ENCODE measurements at places on chromosomes 11 and 22.

GRCh38 chr11:126225295-126225665 lies 13.7 kb downstream of the FAM118B start:
- no peak for DNase-seq

- DNase-seq: no peak
Measured at GRCh38 chr11:71462726-71463125, 9.7 kb downstream of the NADSYN1 start.

DNA sequence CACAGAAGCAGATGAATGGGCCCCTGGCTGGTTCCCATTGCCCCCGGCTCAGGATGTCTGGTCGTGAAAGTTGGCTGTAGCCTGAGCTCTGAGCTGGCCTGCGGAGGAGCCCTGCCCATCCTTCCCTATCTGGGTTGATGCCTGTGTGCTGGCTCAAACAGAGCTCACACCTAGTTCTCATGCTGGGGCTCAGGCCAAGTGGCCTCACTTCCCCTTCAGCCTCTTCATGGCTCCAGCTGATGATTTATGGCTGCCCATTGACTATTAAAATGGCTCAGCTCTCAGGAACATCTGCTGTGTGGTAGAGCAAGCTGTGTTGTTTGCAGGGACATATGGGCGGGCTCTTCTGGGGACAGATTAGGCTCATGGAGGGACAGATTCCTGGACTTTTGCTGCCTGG lies 64.7 kb downstream of the ADAMTS15 start:
- no peak for DNase-seq

DNA sequence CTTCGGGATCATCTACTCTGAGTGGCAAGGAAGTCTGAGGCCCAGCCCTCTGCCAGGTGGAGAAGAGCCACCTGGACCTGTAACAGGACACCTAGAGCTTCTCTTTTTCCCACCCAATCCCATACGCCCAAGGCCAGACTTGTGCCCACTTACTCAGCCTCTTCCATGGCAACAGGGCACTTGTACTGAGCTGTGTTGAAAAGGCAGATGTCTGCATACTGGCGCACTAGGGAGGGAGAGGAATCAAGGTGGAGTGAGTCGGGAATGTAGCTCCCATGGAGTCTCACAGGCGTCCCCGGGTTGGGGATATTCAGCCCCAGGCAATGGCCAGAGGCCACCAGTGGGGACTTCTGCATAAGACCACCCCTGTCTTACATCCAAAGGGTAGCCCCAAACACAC lies 36.1 kb downstream of the TPBGL start:
- no peak for DNase-seq

GRCh38 chr22:46007848-46008261 lies 30.9 kb upstream of the WNT7B start:
- DNase-seq: no peak

DNA sequence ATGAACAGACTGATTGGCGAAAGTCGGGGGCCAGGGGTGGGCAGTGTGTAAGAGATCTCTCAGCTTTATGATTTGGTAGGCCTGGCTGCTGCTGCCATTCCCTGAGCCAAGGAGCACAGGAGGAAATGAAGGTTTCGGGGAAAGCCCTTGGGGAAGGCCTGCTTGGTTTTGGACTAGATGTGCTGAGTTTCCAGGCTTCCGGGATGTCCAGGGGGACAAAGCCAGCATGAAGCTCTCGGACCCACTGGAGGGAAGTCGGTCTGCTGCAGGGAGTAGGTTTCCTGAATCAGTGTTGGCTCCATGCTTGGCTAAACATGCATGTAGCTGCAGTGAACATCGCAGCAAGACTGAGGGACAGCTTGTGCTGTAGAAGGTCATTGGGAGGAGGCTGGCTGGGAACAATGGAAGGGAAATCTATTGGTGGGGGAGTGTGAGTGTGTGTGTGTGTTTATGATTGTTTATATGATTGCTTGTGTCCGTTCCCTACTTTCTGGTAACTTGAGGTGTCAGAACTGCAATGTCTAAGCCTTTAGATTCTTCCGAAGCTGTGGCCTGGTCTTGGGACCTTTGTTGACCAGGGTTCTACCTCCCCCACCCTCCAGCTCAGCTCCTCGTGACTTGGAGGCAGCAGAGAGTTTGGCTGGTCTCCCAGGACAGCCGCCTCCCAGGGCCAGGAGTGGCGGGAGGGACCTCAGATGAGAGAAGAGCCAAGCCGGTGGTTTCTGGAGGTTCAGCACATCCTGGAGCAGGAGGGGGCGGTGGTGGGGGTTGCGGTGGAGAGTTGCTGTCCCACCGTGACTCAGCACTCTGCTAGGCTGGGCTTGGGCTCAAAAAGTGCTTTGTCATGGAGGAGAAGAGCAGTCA lies 4.0 kb upstream of the FTH1 start:
- no peak for DNase-seq

DNA sequence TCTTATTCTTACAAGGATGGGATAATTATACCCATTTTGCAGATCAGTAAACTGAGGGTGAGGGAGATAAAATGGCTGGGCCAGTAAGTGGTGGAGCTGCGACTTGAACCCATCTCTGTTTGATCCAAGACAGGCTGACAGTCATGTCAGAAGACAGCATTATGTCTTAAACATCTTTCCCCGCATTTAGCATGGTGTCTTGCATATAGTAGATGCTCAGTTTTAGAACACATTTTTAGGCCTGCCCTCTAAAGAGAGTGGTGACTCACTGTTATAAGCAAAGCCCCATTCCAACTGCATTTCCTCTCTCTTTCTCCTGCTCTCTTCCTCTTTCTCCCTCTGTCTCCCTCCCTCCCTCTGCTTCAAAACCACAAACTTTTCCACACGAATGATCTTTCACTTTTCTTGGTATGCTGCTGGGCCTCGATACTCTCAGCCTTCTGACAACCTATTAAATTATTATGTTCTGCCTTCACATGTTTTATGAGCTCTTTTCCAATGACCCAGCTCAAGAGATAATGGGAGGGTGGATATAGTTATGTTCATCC lies 25.2 kb downstream of the CWC15 start:
- no peak for DNase-seq

DNA sequence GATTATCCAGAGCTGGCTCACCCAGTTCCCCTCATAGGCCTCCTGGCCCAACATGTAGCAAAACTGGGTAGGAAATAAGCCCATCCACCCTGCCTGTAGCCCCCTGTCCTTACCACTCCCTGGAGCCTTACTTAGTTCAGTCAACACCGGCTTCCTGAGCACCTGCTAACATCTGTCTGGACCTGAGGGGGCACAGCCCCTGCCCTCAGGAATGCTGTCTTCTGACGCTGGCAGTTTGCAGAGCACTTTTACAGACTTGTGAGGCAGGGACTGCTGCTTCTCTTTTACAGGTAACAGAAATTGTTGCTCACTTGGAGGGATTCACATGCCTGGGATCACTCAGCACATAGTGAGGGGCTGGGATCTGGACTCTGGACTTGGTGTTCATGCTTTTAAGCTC lies 152.0 kb upstream of the TBCEL start:
- DNase-seq: no peak

- DNase-seq: no peak
Measured at GRCh38 chr11:58629857-58630256, 7.4 kb downstream of the CNTF start.

- no peak for DNase-seq
Measured at GRCh38 chr11:84437071-84437980, 1151.2 kb upstream of the CCDC90B start.

- DNase-seq: no peak
Measured at GRCh38 chr11:8640267-8640906, 42.1 kb downstream of the TRIM66 start.

DNA sequence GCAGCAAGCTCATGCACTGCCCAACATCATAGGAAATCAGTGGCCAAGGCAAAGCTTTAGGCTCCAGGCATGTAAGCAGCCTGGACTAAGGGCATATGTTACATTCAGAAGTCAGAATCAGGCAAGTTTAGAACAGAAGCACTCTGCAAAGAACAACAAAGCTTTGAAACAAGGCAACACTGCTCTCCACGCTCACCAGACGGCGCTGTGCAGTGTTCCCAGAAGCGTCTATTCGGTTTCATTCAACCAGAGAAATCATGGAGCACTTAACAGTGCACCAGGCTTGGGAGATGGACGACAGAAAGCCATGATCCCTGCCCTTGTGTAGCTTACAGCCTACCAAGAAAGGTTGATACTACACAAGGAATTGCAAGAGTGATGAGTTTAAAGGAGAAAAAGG lies 555.8 kb downstream of the BUD13 start:
- no peak for DNase-seq

GRCh38 chr11:63847363-63847762 lies 8.5 kb downstream of the MARK2 start:
- no peak for DNase-seq

GRCh38 chr11:103069367-103069766 lies 22.6 kb downstream of the DCUN1D5 start:
- no peak for DNase-seq

GRCh38 chr22:42860968-42861367 lies 3.9 kb upstream of the ARFGAP3 start:
- DNase-seq: no peak

GRCh38 chr11:70080763-70081162 lies 2.6 kb downstream of the ANO1 start:
- no peak for DNase-seq

DNA sequence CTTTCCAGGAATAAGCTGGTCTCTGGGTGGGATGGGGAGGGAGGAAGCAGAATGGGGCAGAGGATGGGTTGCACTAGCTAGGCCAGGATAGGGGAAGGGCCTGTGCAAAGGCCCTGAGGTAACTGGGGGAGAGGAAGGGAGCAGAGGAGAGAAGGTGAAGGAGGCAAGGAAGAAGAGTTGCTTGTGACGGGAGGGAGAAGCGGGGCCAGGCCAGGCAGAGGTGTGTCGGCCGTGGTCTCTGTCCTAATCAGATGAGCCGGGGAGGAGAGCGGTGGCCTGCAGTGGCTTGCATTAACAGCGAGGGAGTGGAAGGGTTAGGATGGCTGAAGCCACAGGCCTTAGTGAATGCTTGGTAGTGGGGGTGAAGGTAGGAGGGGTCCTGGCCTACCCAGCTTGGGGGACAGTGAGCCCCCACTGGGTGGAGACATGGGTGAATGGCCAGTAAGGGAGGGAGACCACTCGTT lies 6.0 kb upstream of the DERL3 start:
- DNase-seq: no peak

GRCh38 chr11:126109941-126110731 lies 47.5 kb upstream of the CDON start:
- no peak for DNase-seq

- DNase-seq: no peak
Measured at GRCh38 chr11:14386895-14387480, 28.0 kb upstream of the RRAS2 start.

GRCh38 chr11:6473451-6474412 lies at the start of gene TRIM3:
Gene TRIM3 (minus strand): TSS chr11:6473941. CDS start chr11:6465695, 8,246 bp downstream.
- DNase-seq: peak; percentile 47

DNA sequence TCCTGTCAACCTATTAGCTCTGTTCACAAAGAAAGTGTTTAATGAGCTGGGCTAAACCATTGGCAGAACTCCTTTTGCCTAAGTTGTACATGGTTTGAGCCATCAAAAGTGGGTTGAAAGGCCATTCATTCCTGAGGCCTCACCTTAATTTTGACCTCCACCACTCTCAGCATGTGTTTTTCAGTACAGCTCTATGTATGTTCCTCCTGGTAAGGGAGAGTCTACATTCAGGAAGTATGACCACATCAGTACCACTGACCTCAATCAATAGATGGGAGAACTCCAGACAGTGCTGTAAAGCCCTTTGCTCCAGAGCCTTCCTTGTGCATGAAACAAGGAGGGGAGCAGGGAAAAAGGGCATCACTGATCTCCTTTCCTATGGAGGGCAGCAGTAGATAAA lies 87.8 kb upstream of the CARD18 start:
- no peak for DNase-seq

GRCh38 chr11:95919514-95919913 lies 4.4 kb downstream of the MTMR2 start:
- DNase-seq: no peak

Data from stimulated activated CD8-positive, alpha-beta memory T cell treated with anti-CD3 and anti-CD28 coated beads, Interleukin-15, amount 100 ng/mL, for 24 hours (primary cell).